Stimulated activated CD4-positive, alpha-beta T cell treated with anti-CD3 and anti-CD28 coated beads, Interleukin-15, amount 100 ng/mL, for 48 hours (primary cell): ENCODE measurements at places on chromosomes 2 and 18.

DNA sequence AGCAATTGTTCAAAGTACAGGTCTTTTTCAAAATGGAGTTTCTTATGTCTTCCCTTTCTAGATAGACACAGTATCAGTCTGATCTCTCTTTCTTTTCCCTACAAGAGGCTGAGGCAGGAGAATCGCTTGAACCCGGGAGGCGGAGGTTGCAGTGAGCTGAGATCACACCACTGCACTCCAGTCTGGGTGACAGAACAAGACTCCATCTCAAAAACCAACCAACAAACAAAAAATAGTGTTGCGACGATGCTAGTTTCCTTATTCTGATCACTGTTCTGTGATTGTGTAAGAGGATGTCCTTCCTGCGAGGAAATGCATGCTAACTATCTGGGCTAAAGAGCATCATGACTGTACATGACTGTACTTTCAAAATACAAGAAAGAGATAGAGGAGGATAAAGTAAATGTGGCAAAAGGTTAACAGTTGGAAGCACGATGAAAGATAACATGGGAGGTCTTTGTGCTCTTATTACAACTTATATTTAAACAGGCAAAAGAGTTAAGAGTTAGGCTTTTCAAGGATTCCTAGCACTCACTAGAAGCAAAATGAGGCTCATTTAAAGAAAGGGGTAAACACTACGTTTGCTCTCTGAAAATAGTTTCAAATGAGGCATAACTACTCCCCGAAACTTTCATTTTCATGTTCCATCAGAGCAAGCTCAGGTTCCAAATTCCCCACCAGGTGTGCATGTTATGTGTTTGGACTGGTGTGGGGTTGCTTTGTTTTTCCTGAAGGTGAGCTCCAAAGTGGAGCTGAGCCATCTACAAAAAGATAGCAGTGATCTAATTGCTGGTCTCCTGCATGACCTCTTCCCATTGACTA is 23.8 kb downstream of the SOWAHC start:
- no peak for DNase-seq

DNA sequence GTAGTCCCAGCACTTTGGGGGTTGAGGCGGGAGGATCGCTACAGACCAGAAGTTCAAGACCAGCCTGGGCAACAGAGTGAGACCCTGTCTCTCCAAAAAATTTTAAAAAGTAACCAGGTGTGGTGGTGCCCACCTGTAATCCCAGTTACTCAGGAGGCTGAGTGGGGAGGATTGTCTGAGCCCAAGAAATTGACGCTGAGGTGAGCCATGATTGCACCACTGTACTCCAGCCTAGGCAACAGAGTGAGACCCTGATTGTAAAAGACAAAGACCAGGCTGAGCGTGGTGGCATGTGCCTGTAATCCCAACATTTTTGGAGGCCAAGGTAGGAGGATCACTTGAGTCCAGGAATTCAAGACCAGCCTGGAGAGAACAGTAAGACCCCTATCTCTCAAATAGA is 7.8 kb downstream of the ST6GAL2 start:
- no peak for DNase-seq

- no peak for DNase-seq
Measured at GRCh38 chr2:159737917-159738296, 25.6 kb downstream of the MARCHF7 start.

DNA sequence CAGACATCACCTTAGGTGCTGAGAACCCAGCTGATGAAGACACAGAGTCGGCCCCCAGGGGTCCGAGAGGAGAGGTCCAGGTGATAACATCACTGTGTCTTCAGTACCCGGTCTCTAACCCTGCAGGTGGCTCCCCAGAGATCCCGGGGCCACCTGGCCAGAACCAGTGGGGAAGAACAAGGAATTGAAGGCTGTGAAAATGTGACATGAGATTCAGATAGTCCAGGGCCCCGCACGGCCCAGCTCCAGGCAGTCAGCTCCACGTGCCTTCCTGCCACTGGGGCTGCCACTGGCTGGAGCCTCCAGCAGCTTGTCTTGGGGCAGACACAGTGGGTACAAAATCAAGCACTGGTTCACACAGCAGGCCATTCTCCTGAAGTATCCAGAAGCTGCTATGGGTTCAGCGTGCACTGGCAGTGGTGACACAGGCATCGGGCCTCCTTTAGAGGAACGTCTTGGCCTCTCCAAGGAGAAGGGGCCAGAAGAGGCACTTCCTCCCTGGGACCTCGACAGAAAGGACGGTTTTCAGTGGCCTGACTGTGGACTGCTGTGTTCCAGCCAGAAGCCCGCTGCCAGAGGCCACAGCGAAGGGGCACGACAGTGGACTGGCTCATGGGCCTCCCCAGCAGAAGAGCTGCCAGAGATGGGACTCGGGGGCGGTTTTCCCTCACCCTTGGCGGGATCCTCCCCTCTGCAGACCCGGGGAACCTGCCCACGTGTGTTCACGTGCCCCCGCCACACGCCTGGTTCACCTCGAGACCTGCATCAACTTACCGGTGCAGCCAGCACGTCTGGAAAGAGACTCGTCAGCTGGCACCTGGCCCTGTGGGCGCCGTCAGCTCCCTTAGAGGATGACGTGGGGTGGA is 150.4 kb downstream of the HDAC4 start:
- no peak for DNase-seq

DNA sequence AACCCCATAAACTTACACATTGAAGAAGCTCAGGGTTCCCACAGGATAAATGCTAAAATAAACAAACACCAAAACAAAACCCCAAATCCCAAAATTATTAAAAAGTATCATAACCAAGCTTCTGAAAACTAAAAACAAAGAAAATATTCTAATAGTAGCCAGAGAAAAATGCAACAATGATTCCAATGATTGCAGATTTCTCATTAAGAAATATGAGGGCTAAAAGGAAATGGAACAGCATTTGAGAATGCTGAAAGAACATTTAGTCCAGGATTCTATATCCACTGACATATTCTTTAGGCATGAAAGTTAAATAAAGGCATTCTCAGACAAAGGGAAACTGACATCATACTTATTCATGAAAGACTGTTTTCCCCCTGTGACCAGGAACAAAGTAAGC is 212.4 kb downstream of the SLC4A10 start:
- DNase-seq = no peak

GRCh38 chr2:132267105-132267497 is 105.3 kb upstream of the ANKRD30BL start:
- no peak for DNase-seq

- DNase-seq = no peak
Measured at GRCh38 chr2:7011356-7012083, 94.3 kb downstream of the RNF144A start.

DNA sequence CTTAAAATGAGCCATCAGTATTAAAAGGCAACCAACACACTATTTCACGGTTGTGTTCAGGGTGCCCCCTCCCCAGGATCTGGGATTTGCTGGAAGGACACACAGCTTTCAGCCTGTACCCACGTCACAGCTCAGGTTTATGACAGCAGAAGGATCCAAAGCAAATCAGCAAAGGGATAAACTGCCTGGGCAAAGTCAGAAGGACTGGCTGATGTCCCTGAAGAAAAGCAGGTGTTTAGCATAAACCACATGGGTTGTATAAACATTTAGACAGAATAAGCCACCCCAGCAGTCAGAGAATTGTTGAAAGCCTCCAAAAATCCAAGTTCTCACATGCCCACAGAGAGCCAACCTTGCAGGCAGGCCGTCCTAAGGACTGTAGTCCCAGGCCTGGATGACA is 63.9 kb downstream of the CD226 start:
- no peak for DNase-seq

DNA sequence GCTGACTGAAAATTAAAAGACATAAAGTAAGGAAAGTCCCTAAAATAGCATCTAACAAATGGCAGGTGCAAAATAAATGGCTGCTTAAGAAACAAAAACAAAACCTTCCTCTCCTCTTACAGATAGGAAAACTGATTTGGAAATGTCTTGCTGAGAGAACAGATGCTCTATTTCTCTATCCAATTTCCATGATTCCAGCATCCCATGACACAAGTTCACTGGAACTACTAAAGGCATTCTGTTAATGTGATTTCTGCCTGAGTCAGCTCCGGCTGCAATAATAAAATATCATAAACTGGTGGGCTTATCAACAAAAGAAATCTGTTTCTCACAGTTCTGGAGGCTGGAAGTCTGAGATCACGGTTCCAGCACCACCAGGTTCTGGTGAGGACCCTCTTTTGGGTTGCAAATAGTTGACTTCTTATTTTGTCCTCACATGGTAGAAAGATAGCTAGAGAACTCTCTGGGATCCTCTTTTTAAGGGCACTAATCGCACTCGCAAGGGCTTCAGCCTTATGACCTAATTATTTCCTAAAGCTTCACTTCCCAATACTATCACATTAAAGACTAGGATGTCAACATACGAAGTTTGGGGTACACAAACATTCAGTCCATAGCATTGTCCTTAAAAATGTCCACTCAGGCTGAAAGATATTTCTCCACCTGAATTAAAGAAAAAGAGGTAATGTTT is 78.2 kb upstream of the GALNT3 start:
- no peak for DNase-seq

DNA sequence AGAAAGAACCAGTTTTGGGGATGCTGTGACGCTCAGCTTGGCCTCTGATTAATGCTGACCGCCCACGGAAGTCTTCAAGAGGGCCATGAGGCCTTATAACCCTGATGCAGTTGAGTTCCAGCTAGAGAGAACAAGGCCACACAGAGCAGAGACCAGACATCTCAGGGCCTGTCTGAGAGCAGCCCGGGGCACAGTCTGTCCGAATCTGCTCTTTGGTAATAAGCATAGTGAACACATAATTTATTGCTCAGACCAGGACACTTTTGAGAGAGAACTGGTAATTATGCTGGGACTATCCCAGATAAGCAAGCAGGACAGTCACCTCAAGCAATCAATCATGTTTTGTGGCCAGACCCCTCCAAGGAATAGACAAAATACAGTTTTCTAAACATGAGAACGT is 68.5 kb downstream of the STPG4 start:
- DNase-seq = no peak
